Stimulated activated naive CD4-positive, alpha-beta T cell treated with Interleukin-2 at 50 U/mL for 16 hours (primary cell): ENCODE measurements at places on chromosomes 1 and 21.

DNA sequence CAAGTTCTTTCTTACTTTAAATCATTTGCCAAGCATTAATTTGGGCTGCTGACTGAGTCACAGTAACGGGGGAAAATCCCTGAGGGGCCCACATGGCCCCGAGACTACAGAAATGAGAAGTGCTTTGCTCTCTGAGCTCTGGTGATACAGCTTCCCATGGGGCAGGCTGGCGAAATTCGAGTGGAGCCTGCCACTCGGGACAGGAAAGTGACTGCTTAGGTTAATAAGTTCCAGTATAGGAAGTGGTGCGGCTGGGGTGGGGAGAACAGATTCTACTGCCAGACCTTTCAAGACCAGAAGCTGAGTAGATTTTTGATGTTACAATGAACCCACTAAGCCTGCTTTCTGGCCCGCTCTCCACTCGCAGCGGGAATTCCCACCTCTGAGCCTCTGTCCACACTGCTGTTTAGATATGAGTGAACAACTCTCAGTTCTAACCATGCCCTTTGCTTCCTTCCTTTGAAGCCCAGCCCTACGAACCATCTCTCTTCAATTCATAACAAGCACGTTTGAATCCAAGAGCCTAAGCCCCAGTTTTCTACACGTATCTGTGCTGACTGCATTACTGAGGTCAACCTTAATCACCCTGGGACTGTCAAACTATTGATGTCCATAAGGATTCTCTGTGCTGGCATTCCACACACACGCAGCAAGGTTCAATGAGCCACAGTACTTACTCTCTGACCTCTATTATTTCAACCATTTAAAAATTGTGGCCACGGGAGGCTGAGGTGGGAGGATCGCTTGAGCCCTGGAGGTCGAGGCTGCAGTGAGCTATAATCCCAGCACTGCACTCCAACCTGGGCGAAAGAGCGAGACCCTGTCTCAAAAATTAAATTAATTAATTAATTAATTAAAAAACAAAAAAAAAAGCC is 9.6 kb downstream of the ZBTB17 start:
- DNase-seq, result peak; percentile 85

GRCh38 chr1:168714012-168714411 is 15.0 kb downstream of the DPT start:
- DNase-seq, result no peak

GRCh38 chr1:188170411-188170810 is 1341.7 kb downstream of the PLA2G4A start:
- no peak for DNase-seq

GRCh38 chr1:201912832-201913231 is 24.1 kb downstream of the SHISA4 start:
- DNase-seq, result no peak

- peak; percentile 15 for DNase-seq
Measured at GRCh38 chr1:92858564-92859399, 26.9 kb downstream of the RPL5 start.

DNA sequence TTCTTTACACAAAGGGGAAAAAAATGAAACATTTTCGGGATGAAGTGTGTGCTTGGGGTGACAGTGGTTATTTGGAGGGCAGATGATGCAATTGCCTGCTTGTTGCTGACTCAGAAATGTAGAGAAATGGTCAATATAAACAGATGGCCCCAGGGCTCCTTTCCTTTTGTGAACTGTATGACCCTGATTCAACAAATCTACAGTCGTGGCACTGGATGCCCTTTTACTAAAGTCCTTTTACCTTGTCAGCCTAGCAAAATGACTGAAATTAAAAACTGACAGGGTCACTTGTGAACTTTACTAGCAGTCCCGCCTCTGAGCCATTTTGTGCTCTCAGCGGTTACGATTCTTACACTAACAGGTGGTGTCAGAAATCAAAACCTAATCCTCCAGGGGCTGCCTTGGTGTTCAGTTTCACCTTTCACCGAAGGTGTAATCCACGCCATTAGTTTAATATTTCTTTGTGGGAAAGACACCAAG is 49.8 kb downstream of the GREM2 start:
- no peak for DNase-seq

DNA sequence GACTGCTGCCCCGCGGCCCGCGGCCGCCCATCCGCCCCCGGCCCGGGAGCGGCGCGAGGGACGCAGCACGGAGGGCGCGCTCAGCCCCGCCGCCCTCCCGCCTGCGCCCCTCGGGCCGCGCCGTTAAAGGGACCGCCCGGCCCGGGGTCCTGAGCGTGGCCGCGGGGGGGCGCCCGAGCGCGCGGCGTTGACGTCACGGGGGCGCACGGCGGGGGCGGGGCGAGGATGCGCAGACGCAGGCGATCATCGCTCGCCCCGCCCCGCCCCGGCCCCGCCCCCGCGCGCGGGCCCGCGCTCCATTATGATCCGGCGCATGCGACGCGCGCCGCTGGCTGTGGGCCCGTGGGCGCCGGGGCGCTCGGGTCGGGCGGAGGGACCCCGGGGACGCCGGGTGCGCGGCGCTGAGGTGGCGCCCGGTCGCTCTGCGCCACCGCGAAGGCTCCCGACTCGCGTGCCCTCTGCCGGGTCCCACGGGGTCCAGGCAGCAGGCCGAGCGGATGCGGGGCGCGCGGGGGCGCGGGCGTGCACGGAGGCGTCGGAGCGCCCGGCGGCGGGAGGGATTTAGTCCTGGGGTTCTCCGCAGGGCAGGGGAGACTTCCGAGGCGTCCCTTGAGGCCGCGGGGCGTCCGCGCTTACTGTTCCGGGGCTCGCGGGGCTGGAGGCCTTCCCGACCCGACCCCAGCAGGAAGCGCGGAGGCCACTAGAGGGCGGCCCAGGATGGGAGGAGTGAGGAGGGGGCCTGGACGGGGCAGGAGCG is at the start of gene DVL1:
Gene DVL1 (minus strand): TSS at position 163 of the 757 bp plus-strand sequence. CDS start 353 bp downstream, outside the sequence.
- peak; percentile 55 for DNase-seq

GRCh38 chr1:243452092-243452491 is 196.3 kb downstream of the SDCCAG8 start:
- no peak for DNase-seq

DNA sequence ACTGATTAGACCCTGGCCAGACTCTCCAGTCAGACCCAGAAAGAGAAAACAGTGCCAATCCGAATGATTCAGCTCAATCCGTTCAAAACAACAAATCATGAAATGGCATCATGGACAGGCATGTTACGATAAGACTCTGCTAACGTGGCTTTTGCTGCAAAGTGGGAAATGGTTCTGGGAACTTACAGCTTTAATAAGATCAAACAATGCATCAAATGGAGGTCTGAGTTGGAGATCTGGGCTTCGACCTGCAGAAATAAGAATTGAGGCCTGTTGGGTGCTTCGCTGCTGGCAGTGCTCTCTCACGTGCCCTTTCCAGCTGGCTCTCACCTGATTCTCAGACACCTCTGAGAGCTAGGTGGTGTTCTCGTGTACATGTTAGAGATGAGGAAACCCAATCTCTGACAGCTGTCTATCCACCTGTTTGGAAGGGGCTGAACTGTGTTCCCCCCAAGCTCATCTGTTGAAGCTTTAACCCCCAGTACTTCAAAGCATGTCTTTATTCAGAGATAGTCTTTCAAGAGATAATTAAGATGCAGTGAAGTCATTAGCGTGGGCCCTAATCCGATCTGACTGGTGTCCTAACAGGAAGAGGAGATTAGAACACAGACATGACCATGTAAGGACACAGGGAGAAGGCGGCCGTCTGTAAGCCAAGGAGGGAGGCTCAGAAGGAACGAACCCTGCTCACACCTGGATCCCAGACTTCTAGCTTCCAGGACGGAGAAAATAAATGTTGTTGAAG is 45.5 kb upstream of the ETS2 start:
- DNase-seq, result no peak

- no peak for DNase-seq
Measured at GRCh38 chr1:14498839-14499238, 99.6 kb upstream of the KAZN start.

GRCh38 chr1:115283681-115284146 is 54.3 kb downstream of the NGF start:
- no peak for DNase-seq

DNA sequence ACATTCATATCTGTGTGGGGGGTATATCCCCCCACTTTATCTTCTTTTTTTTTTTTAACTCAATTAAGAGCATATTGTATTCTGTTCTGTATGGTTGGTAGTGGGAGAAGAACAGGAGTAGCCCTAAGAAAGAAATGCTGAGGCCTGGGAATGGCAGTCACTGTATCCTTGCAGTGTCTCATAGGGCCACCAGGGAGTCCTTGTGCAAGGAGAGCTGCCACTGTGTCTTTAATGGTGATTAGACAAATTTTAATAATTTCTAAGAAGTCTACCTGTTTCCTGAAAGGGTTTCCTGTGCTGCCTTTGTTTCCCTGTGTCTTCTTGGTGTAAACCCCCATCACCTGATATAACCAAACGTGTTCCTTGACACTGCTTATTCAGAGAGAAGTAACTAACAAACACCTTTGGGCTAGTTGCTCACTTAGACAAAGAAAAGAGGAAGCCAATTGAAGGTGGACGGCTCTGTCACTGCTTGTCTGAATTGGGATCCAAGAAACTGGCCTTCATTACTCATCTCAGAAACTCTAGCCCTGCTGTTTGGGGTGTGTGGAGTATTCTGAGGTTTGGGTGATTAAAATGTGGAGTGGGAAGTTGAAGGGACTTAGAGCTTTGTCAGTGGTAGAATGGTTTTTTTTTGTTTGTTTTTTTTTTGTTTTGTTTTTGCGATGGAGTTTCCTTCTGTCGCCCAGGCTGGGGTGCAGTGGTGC is 15.2 kb downstream of the GIPC2 start:
- DNase-seq, result no peak

GRCh38 chr1:174676856-174677255 is 229.1 kb downstream of the GPR52 start:
- no peak for DNase-seq

- DNase-seq, result no peak
Measured at GRCh38 chr1:183909672-183910071, 104.8 kb downstream of the RGL1 start.

GRCh38 chr1:205421798-205422197 is at the start of gene LEMD1:
TSS of gene LEMD1 (minus strand) at chr1:205422056. CDS start at chr1:205420536, 1,520 bp downstream.
- no peak for DNase-seq

DNA sequence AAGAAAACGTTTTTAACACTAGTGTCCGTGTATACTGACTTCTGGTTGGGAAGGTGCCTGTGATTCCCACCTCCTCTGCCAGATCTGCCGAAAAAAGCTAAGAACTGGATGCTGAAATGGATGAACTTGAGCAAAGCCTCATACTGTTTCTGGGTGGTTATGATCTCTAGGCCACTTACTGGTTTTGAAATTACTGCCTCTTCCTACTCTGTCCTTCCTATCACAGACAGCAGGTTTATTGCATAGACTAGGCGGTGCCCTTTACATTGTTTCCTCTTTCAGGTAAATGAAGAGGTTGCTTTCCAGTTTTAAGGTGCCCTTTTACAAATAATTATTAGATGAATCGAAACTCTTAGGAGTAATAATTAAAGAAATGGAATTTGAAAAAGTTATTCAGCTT is 27.5 kb downstream of the PEX14 start:
- DNase-seq, result no peak

- no peak for DNase-seq
Measured at GRCh38 chr1:11725616-11726015, 10.3 kb upstream of the AGTRAP start.

DNA sequence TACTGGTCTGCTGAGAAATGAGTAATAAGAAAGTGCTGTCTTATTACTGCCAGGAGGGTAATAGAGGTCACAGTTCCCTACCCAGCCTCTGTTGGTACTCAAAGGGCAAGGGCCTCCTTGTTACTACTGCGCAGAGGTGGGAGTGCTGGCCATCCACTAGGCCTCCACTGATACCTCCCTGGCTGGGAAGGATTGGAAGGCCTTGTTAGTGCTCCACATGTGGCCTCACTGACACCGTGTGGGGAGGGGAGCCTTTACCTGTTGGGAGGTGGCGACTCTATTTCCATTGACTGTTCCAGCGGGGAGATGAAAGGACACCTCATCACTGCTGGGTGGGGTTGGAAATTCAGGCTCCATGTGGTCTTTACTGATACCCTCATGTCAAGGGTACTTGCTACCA is 57.8 kb upstream of the USP24 start:
- no peak for DNase-seq

- no peak for DNase-seq
Measured at GRCh38 chr21:21401444-21401843, 403.2 kb downstream of the NCAM2 start.

DNA sequence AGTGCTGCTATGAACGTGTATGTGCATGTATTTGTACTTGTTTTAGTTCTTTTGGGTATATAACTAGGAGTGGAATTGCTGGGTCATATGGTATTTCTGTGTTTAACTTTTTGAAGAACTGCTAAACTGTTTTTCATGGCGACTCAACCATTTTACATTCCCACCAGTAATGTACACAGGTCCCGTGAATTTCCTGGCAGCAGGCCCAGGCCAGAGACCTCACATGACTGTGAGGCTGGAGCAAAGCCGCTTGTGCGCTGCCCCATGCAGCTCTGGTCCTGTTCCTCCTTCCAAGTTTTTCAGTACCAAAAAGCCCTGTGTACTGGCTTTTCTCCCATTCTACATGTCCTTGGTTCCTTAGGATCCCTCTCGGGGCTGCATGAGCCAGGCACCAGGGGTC is 29.6 kb downstream of the ACOT11 start:
- no peak for DNase-seq

GRCh38 chr1:20834780-20835179 is 47.7 kb upstream of the HP1BP3 start:
- DNase-seq, result no peak

- no peak for DNase-seq
Measured at GRCh38 chr1:185432948-185433347, 115.9 kb upstream of the IVNS1ABP start.

DNA sequence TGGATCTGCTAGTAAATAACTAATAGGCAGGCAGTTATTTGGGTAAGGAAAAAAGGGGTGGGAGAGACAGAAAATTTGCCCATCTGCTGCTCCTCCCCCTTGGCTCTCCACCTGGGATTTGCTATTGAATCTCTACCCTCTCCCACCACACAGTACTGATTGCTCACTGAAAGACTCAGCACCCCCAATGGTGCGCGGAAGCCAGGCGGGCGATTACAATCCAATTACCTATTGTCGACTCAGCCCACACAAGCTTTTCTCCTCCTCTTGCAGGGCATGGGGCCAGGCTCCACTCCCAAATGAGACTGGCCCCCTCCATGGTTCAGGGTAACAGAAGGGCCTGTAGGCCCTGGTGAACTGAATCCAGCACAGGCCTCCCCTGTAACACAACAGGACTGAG is 2.7 kb upstream of the HMGN2 start:
- DNase-seq, result no peak

GRCh38 chr1:152071123-152071522 is 17.7 kb downstream of the TCHHL1 start:
- DNase-seq, result no peak

GRCh38 chr1:36055706-36056105 is 28.2 kb upstream of the TEKT2 start:
- DNase-seq, result no peak

DNA sequence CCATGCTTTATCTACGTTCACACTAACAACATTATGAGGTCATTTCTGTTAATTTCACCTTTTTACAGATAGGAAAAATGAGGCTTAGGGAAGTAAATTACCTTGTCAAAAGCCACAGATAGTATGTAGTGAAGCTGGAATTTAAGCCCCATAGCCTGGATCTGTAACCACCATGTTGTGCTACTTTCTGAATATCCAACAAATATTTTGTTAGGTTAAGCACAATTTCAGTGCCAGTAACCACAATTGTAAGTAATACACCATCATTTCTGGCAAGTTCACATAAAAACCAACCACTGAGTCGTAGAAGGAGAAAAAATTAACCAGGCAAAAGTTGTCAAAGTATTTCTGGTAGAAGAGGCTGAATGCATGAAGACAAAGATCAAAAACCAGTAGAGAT is 593.1 kb upstream of the CAMK1G start:
- DNase-seq, result no peak

GRCh38 chr1:167325151-167325550 is 104.5 kb downstream of the POU2F1 start:
- no peak for DNase-seq
